Effector memory CD8-positive, alpha-beta T cell (primary cell): ENCODE measurements at places on chromosomes 2 and 18.

- no peak for DNase-seq
These were observed 136.5 kb downstream of the PRPF40A start for GRCh38 chr2:152580714-152581113.

DNA sequence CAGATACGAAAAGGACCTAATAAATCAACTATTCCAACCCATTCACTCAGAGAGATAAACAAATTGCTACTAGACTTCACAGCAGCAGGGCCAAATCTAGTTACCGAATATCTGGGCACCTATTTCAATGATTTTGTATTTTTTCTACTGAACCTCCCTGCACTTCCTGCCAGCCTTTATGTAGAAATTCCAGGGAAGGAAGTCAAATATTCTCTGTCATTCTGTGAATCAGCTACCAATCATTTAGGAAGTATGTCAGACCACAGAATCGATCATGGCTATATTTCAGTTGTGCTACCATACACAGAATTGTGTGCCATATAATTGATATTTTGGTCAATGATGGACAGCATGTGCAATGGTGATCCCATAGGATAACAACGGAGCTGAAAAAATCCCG is 109.6 kb upstream of the SPOPL start:
- DNase-seq: no peak

DNA sequence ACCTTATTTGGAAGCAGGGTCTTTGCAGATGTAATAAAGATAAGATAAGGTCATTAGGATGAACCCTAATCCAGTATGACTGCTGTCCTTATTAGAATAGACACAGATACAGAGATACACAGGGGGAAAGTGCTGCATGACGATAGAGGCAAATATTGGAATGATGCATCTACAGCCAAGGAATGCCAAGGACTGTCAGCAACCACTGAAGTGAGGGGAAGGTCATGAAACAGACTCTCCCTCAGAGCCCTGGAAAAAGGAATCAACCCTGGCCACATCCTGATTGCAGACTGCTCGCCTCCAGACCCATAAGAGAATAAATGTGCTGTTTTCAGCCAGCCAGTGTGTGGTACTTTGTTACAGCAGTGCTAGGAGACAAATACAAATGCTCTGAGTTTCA is 14.8 kb downstream of the TMEM237 start:
- DNase-seq: no peak

GRCh38 chr2:135573620-135574019 is 42.3 kb downstream of the R3HDM1 start:
- DNase-seq: no peak

DNA sequence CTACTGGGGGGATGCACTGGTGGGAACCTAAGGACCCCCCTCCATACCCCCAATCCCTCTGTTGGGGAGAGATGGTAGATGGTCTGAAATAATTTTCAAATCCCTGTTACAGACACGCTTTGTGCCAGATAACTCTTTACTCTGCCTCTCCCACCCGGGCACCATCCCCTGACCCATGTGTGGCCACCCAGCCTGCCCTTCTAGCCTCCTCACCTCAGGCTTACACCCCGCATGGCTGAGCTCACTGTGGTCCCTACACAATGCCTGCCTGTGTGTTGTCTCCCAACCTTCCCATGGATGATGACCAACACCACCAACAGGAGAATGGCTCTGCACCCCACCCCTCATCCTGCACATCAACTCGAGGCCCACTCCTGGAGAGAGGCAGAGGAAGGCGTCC is 15.0 kb downstream of the SPEG start:
- no peak for DNase-seq

GRCh38 chr2:29597035-29597434 is 324.4 kb downstream of the ALK start:
- DNase-seq: no peak

- DNase-seq: no peak
These were observed 26.9 kb downstream of the GAREM1 start for GRCh38 chr18:32443706-32444215.
